Left lung (tissue), 14 donors: ENCODE measurements at places on chromosomes 12 and 14.

- DNase-seq, result no peak
These were observed 363.2 kb downstream of the GALC start for GRCh38 chr14:87629788-87630187.

DNA sequence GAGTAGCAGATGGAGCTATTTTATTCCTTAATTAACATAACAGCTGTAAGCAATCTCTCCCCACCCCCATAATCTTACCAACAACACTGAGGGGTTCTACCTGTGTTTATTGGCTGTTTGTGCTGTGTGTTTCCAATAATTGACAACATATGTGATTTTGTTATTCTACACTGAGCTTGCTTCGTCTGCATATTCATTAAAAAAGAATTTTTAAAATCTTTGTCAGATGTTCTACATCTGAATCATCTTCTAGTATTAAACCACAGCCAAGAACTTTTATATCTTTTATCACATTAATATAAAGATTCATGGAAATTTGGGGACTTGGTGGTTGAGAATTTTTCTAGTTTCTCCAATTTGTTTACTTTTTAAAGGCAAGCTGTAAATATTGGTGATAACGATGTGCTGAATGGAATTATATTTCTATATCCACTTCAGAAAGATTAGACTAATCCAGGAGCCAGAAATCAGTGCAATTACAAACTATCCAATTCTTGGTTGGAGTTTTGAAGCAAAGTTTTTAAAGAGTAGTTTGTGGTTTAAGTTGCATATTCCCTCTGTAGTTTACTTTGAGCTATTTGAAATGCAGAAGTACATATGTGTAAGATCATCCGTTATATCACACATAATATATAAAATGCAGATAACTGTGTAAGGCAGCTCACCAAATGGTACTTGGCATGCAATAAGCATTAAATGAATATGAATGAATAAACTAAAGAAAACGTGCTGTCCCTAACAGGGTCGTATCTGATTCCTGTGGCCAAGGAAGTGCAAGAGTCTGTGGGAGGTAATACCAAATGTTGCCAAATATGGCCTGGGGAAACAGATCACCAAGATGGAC, 206.9 kb downstream of the PELI2 start:
- DNase-seq, result peak; percentile 65

- DNase-seq, result no peak
These were observed 65.6 kb upstream of the CNOT2 start for GRCh38 chr12:70177631-70178030.

- DNase-seq, result no peak
These were observed 14.7 kb downstream of the TMEM119 start for GRCh38 chr12:108582978-108583770.

GRCh38 chr14:51448831-51449670, 202.7 kb upstream of the FRMD6 start:
- DNase-seq, result no peak
